ENCODE measurements at places on chromosomes 6 and 20.

DNA sequence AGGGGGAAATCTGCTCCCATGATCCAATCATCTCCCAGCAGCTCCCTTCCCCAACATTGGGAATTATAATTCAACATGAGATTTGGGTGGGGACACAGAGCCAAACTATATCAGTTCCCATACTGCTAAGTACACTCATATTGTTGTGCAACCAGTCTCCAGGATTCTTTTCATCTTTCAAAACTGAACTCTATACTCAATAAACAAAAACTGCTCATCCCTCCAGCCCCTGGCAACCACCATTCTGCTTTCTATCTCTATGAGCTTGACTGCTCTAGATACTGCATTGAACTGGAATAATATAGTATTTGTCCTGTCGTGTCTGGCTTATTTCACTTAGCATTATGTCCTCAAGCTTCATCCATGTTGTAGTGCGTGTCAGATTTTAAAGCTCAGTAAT, 42.9 kb downstream of the STX11 start:
- DNase-seq, result no peak

- no peak for DNase-seq
Measured at GRCh38 chr20:63915471-63915870, 20.5 kb downstream of the DNAJC5 start.

GRCh38 chr6:29797135-29797534, 30.5 kb upstream of the HLA-G start:
- no peak for DNase-seq

DNA sequence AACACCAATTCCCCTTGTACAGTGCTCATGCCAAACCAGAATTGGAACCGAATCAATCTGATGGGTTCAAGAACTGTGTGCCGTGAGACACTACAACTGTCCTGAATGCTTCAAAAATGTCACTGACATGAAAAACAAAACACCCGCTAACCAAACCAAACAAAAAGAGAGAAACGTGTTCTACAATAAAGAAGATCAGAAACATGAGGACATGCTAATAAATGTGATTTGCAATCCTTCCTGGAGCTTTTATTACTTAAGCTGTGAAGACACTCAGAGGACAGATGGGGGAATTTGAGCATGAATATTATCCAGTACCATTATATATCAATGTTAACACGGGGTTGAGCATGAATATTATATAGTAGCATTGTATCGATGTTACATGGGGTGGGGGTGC, 72.2 kb upstream of the NFATC2 start:
- no peak for DNase-seq

DNA sequence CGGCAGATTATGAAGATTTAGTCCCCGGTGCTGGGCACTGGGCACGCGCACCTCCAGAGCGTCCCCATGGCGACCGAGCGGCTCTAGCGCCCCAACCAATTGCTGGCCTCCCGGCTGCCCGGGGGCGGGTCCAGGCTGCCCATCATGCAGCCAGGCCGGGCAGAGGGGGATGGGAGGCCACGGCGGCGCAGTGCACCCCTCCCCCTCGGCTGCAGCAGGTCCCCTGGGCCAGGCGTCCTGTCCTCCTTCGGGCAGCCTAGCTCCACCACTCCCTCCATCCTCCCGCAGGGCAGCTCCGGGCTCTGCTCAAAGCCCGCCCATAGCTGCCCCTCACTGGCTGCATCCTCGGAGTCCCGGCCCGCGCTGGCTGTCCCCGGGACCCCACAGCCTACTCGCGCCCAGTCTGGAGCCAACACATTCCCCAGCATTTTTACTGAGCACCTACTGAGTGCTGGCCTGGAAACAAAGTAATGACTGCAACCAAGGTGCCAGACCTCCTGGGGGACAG, 99.4 kb downstream of the ASXL1 start:
- no peak for DNase-seq

DNA sequence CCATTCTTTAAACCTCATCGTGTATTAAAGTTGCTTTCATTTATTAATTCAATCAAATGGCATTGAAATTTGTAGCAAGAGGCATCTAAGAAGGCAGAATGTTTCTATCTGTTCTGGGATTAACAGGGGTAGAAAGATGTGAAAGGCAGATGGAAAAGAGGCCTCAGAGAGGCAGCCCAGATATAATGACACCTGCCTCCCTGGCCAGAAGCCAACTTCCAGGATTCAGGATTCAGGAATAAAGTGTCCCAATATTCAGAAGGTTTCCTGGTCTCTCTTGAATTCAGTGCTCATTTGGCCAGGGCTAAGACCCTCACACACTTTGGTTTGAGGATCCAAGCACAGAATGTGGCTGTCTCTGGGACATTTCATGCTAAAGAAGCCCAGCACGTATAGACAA, 39.9 kb downstream of the HLA-B start:
- DNase-seq, result no peak

DNA sequence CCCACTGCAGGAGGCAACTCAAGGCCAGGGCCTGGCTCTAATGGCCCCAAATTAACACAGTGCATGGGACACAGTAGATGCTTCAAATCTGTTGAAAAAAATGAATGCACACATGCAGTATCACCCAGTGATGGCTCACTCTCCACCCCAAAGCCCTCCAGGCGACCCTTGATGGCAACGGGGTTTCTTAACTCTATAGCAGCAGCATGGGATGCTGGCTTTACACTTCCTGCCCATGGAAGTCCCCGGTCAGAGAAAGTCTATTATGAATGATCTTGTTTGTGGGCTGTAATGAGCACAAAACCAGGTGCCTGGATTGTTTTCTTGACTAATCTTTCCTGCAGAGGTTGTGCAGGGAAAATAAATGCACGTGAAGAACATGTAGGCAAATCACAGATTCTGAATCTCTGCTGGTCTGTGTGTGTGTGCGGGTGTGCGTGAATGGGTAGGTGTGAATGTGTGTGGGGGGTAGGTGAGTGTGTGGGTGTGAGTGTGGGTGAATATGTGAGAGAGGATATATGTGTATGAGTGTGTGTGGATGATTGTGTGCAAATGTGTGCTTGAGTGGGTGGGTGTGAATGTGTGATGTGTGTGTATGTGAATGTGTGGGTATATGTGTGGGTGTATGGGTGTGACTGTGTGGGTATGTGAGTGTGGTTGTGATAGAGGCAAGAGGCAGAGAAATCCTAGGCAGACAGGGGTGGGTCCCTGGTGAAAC, 60.1 kb upstream of the MLN start:
- DNase-seq, result no peak

DNA sequence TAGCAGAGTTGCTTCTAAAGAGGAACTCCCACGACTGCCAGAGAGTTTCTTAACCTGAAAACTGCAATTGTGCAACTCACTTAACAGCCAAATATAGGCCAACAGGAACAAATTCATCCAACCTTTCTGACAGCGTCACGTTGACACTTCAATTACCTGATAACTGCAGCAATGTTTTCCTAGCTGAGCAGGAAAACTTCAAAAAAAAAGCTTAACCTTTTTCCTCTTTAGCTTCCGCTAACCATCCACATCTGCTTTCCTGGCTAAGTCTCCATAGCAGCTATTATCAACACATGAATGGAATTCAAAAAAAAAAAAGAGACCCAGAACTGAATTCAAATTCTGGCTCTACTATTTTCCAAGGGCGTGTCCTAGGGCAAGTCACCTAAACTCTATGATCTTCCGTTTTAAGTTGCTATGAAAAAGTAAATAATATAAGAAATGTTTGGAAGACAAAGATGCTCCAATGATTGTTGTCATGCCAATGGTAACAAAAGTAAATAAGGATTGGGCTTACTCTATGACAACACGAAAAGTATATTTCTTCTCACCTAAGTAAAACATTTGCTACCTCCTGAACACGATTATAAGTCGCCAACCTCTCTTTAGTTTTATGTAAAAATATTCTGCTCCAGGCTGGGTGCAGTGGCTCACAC, 524.6 kb upstream of the JARID2 start:
- DNase-seq, result no peak

GRCh38 chr6:96786336-96786735, 50.9 kb downstream of the GPR63 start:
- no peak for DNase-seq
